Epithelial cell of proximal tubule (primary cell): ENCODE measurements at places on chromosomes 1 and 21. TPM values are rescaled to one million over a fixed set of nuclear protein-coding genes. Genes with fewer than 3 reads are reported as not detected.

DNA sequence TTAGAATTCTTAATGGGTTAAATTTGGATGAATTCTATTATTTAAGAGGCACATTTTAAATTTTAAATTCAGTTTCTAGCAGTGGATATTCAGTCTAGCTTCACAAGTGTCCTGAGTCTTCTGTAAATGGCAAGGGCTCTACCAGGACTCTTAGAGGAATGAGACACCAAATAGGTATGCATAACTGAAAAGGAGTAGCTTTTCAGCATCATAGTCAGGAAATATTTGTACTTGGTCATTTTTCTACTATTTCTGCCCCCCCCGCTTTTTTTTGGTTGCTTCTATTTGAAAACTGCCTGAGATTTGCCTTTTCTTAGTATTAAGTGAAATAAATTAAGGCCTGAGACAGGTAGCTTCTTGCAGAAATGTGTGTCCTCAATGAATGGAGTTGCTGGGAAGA, 80.2 kb downstream of the MAST2 start:
- no peak for DNase-seq

- DNase-seq: no peak
Observed at GRCh38 chr1:47399846-47400155, 16.3 kb upstream of the FOXE3 start.

DNA sequence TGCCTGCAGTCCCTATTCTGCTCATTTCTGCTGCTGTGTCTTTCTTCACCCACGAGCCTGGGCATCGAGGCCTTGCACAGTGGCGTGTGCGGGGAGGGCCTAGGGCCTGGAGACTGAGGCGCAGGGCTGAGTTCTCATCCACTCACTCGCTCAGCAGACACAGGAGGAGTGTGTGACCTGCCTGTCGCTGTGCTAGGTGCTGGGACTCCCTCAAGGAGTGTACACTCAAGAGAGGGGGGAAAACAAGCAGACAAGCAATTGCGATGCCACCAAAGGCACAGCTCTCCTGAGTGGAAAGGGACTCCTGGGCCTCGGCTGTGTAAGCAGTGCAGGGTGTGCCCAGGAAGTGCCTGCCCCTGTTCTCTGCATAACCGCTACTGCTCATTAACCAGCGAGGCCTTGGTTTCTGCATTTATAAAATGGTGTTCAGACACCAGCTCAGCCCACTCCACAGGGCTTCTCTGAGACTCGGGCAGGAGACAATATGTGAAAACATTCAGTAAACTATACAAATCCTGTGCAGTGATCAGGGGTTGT, 4.2 kb downstream of the RD3 start:
- DNase-seq: no peak

GRCh38 chr21:14526836-14527695, 19.0 kb downstream of the SAMSN1 start:
- DNase-seq: no peak

GPR37L1 gene
- 0.06 and 0.07 TPM in 2 replicates for total RNA-seq

GRCh38 chr1:209416039-209416438, 167.5 kb upstream of the CAMK1G start:
- DNase-seq: peak; percentile 75

DNA sequence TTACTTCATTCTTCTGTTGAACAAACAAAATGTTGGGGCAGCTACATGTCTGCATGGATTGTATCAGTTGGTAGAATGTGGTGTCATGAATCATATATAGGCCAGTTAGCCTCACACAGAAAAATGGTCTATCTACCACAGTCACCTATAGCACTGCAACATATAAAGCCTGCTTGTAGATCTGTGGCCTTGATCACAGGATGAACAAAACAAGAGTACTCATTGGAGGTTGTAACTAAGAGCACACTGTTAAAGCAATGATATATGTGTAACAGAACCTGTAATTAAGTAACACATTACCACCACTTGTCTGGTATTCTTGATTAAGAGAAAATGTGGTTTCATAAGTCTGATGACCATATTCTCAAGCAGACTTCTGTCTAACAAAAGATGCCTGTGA, 167.3 kb upstream of the SGIP1 start:
- DNase-seq: no peak
